Left lung (tissue), 14 donors: ENCODE measurements at places on chromosomes 1 and 21.

GRCh38 chr1:218273762-218274479 is 11.2 kb upstream of the RRP15 start:
- DNase-seq: no peak

DNA sequence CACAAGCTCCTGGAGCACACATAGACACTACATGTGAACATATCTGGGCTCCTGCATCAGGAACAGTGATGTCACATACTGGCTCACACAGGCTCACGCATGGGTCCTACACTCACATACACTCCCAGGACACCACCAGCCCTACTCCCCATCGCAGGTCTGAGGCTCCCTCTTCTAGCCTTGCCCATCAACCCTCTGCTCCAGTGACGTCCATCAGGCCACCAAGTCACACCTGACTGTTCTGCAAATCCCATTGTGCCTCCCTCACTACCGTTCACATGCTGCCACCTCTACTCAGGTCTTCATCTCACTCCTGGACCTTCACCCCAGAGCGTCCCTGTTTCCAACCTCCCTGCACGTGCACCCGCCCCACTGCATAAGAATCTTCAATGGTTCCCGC is 18.1 kb downstream of the TFAP2E start:
- DNase-seq: no peak

GRCh38 chr21:36767096-36767495 is 68.2 kb downstream of the SIM2 start:
- DNase-seq: no peak

DNA sequence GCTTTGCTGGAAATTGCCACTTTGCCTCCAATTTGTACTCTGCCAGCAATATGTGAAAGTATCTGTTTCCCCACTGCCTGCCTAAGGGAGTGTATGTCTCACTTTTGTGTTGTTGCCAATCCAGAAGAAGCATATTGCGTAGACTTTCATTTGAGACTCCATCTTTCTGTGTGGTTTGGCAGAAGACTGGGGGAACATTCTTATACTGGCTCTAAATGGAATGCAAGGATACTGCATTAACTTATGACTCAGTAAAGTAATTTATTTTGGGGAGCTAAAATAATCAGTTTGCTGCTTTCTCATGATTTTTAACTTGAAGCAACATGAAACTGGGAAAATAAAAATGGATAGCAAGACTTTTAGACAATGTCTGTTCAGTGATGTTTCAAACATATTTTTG is 107.7 kb upstream of the TMPRSS2 start:
- DNase-seq: no peak

DNA sequence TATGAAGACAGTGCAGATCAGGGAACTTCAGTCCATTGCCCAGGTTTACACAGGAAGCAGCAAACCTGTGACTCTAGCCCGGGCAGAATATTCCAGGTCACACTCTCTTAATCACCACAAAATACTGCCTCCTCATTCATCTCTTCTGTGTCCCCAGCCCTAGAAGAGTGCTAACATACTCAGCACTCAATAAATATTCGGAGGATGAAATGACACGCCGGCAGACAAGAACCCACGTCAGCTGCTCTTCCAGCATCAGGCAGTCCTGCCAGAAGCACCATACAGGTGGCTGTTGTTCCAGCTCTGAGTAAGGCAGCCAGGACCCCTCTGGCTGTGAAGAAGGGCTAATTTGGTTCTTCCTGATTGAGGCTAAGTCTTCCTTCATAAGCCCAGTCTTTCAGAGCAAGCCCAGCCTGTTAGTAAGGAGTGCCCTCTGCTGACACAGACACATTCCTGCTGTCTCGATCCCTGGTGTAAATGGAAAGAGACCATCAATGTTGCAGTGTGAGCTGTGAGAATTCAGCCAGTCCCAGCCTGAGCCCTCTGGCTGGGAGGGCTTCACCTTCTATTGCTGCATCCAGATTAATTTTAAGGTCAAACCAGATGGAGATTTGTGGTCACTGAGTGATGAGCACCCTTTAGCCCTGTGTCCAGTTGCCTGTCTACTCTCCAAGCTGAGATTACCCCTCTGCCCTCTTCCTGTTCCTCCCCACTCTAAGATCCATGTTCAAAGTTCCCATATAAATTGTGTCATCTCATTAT is 45.0 kb upstream of the KIRREL1 start:
- DNase-seq: peak; percentile 33

- DNase-seq: no peak
Observed at GRCh38 chr1:42963378-42964043, 4.8 kb upstream of the SLC2A1 start.

DNA sequence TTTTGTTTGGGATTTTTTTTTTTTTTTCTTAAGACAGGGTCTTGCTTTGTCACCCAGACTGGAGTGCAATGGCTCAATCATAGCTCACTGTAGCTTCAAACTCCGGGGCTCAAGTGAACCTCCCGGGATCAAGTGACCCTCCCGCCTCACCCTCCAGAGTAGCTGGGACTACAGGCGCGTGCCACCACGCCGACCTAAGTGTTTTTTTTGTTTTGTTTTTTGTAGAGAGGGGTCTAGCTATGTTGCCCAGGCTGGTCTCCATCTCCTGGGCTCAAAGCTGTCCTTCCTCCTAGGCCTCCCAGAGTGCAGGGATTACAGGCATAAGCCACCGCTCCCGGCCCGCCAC is 776 bp downstream of the HLCS start:
- no peak for DNase-seq

DNA sequence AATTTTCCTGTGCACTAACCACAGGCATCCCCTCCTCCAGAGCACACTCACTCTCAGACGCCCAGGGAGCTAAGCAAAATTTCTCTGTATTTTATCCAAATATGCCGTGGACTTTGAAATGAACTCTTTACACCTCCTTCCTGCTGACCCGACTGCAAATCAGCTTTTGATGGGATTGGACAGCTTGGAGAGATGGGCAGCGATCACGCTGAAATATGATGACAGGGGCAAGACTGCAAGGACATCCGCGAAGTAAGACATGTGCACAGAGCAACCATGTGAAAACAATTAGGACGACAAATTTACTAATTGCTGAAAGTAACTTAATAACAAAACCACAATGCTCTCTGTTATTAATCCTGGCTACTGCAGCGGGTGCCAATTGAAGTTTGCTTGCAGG is 64.6 kb upstream of the CLDN14 start:
- DNase-seq: no peak

- peak; percentile 87 for DNase-seq
Observed at GRCh38 chr1:21294266-21294989, 4.2 kb upstream of the ECE1 start.

GRCh38 chr1:57620605-57621004 is 196.7 kb upstream of the DAB1 start:
- no peak for DNase-seq

GRCh38 chr1:117894078-117894477 is 35.3 kb downstream of the GDAP2 start:
- no peak for DNase-seq

DNA sequence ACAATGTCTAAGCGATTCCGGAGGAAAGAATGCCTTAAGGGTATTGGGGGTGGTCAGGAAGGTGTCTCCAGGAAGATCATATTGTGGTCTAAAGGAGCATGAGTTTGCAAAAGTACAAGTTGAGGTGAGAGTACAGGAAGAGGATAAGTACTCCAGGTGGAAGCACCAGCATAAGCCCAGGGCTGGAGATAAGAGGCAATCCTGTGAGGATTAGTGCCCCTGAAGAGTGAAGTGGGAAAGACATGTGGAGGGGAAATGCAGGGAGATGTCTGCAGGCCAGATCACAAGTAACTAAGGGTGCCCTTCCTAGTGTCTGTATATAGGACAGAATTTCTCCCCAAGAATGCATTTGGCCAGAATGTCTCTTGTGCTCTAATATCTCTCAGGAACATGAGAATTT is 188.3 kb upstream of the DPT start:
- no peak for DNase-seq

DNA sequence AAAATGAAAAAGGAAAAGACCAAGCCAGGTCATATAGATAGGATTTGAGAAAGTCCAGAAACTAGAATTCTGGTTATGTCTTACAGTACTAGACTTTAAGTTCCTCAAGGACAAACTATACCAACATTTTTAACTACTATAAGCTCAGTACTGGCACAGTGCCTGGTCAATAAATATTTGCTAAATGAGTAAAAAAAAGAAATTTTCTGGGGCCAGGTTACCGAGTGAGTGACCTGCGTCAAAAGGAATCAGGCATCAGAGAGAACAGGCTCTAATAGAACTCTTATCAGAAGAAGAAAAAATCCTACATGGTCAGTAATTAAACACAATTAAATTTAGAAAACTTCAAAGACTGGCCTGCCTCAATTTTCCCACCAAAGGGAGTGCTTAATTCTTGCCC is 23.8 kb upstream of the YRDC start:
- no peak for DNase-seq

- no peak for DNase-seq
Observed at GRCh38 chr1:65260851-65261473, 48.4 kb upstream of the DNAJC6 start.

- DNase-seq: no peak
Observed at GRCh38 chr1:160169553-160170399, 18.4 kb downstream of the ATP1A4 start.

- DNase-seq: no peak
Observed at GRCh38 chr21:34132926-34133325, 59.5 kb downstream of the MRPS6 start.

GRCh38 chr1:179923029-179923428 is 31.6 kb upstream of the CEP350 start:
- DNase-seq: no peak

- no peak for DNase-seq
Observed at GRCh38 chr1:222643606-222643937, 25.7 kb downstream of the MIA3 start.

- no peak for DNase-seq
Observed at GRCh38 chr1:186793582-186793927, 35.2 kb upstream of the PLA2G4A start.

GRCh38 chr1:151801846-151802245 is 3.4 kb downstream of the LINGO4 start:
- DNase-seq: no peak

GRCh38 chr1:199151634-199152425 is 513.0 kb downstream of the PTPRC start:
- DNase-seq: no peak

DNA sequence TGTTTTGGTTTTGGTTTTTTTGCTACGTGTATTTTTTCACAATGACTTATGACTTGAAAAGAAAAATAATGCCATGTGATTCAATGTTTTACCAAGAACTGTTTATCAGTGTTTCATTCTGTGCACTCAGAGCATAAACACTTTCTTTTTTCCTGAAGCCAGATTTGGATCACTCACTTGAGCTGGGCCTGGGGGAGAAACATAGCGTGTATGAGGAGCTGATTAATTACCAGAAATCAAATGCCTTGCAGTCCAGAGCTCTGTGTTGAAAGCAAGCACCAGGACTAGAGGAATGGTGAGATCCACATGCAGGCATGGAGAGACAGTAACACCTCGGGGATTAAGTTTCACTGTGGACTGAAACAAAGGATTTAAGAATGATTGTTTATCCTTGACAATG is 642.1 kb upstream of the ADGRL2 start:
- peak; percentile 5 for DNase-seq

DNA sequence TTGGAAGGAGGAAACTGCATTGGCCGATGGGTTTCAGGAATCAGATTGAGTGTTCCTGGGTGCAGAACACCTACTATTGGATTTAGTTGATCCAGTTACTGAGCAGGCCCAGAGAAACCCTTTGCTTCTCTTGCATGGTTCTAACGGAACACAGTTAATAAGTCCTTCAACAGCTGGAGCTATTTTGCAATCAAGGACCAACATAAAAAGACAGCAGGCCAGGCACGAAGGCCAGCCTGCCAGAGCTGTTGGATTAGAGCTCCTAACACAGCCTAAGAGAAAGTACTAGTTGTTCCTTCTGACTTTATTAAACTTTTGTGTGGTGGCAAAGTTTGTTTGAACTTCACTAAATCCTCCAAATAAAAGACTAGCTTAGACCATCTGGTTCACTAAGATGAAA is 148.0 kb upstream of the LMO4 start:
- DNase-seq: peak; percentile 29

GRCh38 chr1:29601021-29601420 is 364.7 kb downstream of the PTPRU start:
- DNase-seq: no peak

GRCh38 chr1:247060771-247061170 is 17.8 kb downstream of the ZNF670 start:
- no peak for DNase-seq

GRCh38 chr1:215220346-215220745 is 137.8 kb downstream of the KCNK2 start:
- DNase-seq: no peak

DNA sequence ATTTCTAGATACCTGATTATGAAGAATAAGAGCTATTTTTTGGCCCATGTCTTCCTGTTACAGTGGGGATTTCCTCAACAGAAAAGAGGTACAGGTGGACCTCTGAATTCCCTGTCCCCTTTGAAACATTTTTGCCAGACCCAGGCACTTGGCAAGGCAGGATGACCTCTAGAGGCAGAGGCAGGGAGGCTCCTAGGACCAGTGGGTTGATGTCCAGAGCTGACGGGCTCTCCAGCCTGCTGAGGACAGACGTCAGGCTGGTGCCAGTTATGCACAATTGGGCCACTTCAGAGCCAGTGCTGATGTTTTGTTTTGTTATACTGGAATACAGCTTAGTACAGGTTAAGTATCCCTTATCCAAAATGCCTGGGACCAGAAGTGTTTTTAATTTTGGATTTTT is 18.5 kb upstream of the A3GALT2 start:
- no peak for DNase-seq

DNA sequence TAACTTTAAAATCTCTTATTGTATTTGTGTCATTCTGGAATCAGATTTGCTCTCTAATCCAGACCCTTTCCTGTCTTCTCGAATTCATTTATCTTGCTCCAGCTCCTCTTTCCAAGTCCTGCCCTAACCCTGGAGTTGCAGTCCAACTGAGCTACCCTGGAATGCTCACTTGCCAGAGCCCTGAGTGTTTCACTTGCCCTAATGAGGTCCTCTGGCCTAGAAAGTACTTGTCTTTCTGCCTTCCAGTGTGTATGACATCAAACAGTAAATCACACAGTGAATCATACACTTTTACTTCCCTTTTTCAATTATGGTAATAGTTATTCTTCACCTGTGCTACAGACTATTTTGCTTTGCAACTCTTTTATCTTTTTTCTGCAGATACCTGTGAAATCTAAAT is 96.9 kb downstream of the NEK7 start:
- DNase-seq: peak; percentile 53

DNA sequence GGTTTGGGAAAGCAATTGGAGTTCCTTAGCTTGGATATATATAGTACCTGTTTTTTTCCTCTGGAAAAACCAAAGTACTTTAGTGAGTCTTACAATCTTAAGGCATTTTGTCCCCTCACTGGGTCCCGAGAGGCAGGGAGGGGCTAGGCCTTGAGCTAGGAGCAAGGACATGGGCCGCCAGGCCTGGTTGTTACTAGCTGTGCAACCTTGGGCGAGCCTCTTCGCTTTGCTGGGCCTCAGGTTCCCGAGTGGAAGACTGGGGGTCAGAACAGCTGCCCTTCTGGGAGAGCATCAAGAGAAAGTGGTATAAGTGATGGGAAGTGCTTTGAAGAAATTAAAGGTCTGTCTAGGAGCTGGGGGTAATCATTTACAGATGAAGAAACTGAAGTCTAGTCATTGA is 553.2 kb downstream of the KIF26B start:
- no peak for DNase-seq
